ENCODE measurements at places on chromosomes 7 and 10.
A peak's percentile ranks its signal among the peaks of the same experiment; 100 is the strongest.

DNA sequence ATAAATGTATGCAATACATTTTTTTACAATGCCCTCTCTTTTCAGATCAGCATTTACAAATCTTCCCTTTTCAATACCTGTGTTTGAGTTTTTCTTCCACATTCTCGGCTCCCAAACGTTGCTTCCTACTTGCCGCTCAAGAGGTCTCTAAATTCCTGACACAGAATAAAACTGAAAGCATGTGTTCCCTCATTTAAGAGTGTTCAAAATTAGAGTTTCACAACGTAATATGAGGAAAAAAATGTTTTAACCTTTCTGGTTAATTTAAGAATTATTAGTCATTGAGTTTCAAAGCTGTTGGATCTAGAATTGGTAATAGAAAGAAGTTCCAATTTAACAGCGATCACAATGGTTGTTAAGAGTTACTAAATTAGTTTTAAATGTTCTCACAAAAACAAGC, 100.4 kb downstream of the ARID5B start:
- no peak for DNase-seq

DNA sequence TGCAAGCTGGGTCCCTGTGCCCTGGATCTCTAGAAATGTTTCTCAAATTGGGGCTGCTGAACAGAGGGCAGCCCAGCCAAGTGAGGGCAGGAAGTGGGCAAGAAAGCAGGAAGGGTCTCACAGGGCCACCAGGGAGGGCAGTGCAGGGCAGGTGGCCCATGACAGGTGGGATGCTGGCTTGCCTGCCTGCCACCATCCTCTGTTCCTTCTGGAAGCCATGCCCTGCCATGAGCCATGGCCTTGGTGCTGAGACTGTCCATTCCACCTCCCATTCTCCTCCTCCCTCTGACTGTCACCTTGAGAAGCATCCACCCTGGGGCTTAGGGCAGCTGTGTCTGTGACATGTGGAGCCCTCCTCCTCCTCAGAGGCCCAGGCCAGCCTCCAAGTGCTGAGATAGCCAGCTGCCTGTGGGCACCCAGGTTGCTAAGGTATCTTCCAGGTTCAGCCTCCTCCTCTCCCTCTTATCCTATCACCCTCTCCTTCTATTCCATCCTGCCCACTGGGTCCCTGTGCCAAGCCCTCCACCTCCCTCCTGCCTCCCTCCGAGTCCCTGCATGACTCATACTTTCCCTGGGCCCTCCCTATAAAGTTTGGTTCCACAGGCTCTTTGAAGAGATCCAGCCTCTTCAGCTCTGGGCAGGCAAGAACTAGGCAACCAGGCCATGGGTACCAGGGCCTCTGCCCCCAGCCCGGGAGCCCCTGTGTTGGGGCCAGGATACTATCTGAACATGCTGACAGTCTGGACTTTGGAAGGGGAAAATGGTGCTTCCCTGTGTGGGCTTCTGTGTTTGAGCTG, 1.3 kb downstream of the VSIR start:
- no peak for DNase-seq

- DNase-seq, result no peak
Observed at GRCh38 chr7:139573871-139574270, 50.4 kb downstream of the CLEC2L start.

- DNase-seq, result no peak
Observed at GRCh38 chr10:132648072-132648850, 110.7 kb downstream of the INPP5A start.

DNA sequence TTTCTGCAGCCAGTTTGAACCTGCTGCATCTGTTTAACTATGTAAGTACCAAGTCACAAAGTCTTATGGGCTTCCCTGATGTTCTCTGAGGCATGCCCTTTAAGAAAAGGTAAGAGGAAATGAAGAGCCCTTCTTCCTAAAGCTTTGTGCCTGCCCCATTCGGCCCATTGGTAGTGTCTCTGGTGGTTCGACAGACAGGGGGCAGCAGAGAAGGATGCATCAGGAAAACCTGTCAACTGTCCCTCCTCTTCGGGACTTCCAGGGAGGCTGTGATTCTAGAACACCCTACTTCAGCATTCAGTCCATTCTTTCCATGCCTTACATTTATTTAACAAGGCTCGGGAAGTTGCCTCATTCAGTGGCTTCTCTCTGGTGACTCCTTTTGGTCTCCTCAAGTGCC, 1.9 kb upstream of the SFRP4 start:
- no peak for DNase-seq

- no peak for DNase-seq
Observed at GRCh38 chr10:44281662-44282061, 103.2 kb downstream of the CXCL12 start.

DNA sequence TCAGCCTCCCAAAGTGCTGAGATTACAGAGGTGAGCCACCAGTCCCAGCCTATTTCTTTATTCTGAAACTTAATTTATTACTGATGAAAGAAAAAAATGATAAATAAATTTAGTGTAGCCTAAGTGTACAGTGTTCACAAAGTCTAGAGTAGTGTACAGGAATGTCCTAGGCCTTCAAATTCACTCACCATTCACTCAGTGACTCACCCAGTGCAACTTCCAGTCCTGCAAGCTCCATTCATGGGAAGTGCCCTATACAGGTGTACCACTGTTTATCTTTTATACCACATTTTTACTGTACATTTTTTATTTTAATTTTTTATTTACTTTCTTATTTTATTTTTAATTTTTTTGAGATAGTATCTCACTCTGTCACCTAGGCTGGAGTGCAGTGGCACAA, 12.2 kb downstream of the MRLN start:
- DNase-seq, result no peak

DNA sequence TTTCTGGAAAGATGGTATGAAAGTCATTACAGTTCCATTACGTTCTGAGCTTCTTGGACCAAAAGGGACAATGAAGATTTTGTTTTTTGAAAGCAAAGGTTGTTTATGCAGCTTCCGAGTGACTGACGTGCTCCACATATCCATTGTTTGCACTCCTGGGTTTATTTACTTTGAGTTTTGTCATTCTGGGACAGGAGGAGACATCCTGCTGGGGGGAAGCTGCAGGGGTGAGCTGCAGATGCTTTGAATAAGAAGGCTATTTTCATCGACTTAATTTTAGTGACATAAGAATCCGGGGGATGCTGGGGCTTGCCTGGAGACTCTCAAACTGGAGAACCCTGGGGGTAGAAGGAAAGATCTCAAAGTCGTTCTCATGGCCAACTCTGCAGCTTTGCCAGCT, 12.7 kb upstream of the SFMBT2 start:
- no peak for DNase-seq

GRCh38 chr7:31373337-31374289, 33.1 kb upstream of the NEUROD6 start:
- peak; percentile 2 for DNase-seq

GRCh38 chr7:22564511-22565045, 64.6 kb upstream of the STEAP1B start:
- DNase-seq, result no peak

DNA sequence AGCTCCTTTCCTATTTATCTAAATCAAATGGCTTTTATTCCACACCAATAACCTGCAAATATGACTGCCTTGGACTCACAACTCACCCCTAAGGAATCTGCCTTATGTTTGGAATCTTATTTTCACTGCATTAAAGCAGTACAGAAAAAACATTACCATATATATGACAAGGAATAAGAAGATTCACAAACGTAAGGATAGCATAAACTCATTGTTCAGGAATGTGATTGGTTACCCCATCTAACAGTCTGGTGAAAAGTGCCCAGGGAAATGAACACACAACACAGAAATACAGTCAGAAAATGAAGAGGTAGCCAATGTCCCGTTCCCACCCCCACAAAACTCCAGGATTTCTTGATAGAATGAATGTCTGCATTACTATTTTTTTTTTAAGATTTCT, 2.0 kb downstream of the PPP3CB start:
- no peak for DNase-seq

DNA sequence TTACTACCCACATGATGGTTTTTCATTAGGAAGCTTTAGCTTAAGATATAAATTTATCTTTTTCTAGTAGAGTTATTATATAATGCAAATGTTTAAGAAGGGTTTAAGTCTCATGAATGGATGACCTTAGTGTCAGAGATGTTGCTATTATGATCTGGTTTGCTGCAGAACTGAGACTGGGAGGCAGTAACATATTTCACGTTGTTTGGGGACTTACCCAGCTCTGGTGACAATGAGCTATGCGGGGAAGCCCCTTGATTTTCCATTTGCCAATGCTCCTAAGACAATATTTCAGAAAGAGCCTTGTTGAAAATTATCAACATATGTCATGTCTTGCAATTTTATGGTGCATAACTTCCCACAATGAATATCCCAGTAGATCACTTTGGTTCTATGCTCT, 754.6 kb downstream of the REEP3 start:
- no peak for DNase-seq

DNA sequence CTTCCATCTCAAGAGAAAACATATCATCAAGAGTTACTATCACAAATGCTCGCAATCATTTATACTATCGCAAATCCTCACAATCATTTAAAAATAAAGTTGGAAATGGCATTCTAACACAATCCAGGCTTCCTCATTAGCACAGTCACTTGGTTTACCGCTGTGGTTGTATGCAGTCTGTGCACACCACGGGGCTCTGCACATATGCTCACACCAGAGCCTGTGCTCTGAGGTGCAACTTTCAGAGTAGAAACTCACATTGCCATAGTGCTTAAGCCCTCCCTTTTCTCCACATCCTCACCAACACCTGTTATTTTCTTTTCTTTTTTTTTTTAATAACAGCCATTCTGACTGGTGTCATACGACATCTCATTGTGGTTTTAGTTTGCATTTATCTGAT, 235.6 kb upstream of the KLF6 start:
- DNase-seq, result peak; percentile 22

DNA sequence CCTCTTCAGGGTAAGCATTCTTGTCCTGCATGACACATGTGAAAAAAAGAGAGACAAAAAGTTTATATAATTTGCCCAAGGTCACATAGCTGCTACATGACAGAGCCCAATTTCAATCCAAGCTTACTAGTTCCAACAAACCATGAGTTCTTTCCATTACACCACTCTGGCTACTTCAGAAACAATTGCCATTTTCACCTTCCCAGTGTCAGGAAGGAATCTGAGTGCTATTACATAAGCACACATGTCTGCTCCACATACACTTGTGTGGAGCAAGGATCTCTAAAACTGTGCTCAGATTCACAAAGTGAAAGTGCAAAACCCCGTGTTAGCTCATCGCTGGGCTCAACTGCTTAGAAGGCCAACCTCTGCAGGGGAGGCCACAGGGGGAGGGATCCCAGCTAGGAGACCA, 356.2 kb upstream of the NFE2L3 start:
- no peak for DNase-seq

DNA sequence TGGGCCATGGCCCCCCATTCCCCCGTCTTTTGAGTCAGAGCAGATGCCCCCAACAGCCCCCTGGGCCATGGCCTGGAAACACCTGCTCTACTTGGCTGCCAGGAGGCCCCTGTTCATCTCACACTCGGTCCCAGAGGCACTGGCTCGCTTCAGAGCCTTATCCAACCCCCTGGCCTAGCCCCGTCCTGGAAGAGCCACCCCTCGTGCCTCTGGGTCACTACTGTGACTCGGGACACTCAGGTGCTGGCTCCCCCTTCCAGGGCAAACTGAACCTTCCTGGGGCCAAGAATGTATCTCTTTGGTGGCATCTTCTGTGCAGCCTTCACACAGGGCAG, 7.0 kb downstream of the POLR2J start:
- DNase-seq, result no peak

DNA sequence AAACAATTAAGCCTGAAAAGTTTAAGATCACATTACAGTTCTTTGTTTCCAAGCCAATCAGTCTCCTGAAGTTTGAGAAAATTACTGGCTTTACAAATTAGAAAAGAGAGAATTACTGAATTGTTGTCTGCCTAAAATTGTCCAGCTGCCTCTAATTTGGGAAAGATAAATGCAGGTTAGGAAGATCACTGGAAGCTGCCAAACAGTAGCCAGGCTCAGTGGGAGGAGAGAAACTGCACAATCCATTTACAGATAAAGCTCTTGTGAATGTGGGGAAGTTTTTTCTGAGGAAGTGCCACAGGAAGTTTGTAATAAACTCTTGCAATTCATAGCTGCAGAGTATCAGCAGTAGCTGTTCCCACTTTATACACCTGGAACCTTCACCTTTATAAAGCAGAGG, 100.7 kb downstream of the IQUB start:
- DNase-seq, result no peak

DNA sequence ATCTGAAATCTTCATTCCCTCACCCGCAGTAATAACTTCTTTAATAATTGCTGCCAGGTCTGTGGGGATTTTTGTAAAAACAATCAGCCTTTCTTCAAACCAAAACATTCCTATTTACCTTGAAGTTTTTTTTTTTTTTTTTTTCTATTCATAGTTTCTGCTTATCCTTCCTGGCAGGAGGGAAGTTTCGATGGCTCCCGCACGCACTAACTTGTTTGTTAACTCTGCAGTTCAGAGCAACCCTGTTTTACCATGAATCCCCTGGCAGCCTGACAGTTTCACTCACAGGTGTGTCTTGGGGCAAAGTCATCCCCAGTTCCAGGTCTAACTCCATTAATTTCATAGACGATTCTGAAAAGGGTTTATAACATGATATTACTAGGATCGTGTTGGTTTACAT, 149.3 kb downstream of the KLF6 start:
- DNase-seq, result no peak

DNA sequence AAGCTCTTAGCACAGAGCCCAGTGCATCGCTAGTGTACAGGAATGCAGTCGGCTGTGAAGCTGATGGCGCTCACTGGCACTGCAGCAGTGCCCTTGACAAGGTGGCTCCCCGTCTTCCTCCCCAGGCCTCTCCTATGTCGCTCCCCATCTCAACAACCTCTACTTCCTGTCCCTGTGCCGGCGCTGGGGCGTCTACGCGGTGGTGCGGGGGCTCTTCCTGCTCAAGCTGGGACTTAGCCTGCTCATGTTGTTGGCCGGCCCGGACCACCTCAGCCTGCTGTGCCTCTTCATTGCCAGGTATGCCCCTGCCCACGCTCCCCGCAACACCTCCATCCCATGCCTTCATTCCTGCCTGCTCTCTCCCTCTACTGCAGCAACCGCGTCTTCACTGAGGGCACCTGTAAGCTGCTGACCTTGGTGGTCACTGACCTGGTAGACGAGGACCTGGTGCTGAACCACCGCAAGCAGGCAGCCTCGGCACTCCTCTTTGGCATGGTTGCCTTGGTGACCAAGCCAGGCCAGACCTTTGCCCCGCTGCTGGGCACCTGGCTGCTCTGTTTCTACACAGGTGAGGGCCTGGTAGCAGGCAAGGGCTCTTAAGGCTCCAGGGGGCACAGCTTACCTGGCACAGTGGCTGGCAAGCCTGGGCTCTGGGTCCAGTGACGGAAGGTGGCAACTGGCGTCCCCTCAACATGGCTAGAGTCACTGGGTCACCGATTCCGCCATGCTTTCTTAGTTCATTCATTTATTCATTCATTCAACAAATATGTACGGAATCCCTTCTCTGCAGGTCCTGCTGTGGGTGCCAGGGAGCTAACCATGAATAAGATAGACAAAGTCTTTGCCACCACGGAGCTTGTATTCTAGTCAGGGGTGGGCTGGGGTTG, 22.3 kb upstream of the C10orf95 start:
- DNase-seq, result peak; percentile 40

GRCh38 chr10:34985823-34986222, 104.3 kb downstream of the CUL2 start:
- no peak for DNase-seq

GRCh38 chr10:133013463-133013862, 71.1 kb upstream of the CFAP46 start:
- DNase-seq, result no peak
